ENCODE measurements at places on chromosomes 2 and 18.

GRCh38 chr2:232431705-232432590 lies 24.0 kb upstream of the ALPI start:
- DNase-seq, result no peak

GRCh38 chr2:207630491-207630890 lies 5.3 kb upstream of the METTL21A start:
- no peak for DNase-seq

GRCh38 chr2:124318913-124319312 lies 293.8 kb downstream of the CNTNAP5 start:
- no peak for DNase-seq

- DNase-seq, result no peak
These were observed 2.7 kb downstream of the CDH7 start for GRCh38 chr18:65753520-65753919.

DNA sequence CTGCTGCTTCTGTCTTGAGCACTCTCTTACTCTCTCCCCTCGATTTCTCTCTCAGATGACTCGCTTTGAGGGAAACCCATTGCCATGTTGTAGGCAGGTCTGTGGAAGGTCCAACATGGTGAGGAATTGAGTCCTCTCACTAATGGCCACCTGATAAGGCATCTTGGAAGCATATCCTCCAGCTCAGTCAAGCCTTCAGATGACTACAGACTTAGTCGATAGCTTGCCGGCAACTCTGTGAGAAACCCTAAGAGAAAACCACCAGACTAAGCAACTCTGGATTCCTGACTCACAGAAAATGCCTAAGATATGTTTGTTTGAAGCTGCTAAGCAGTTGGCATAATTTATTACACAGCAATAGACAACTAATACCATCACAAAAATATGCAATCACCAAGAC lies 51.2 kb downstream of the WDR75 start:
- no peak for DNase-seq
